ENCODE measurements at places on chromosomes 5 and 9.
A peak's percentile ranks its signal among the peaks of the same experiment; 100 is the strongest.

- DNase-seq: no peak
Measured at GRCh38 chr9:125240649-125240999, 519 bp downstream of the HSPA5 start.

DNA sequence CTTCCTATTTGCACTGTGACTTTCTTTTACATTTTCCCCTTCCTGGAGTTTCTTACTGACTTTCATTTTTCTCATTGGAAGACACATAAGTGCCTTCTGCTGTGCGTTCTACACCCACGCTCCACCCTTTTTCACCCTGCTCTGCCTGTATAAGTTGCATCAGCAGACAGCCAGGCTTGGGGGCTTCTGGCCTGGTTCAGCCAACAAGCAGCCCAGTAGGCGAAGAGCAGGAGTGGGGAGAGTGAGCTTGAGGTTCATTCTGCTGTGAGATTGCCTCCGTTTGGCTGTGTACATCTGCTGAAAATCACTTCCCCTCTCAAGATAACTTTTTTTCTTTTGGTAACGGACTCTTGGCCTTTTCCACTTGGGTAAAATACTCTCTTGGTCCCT lies 38.4 kb downstream of the RASGRF2 start:
- no peak for DNase-seq

- no peak for DNase-seq
Measured at GRCh38 chr5:67215519-67216471, 19.2 kb upstream of the CD180 start.

- DNase-seq: no peak
Measured at GRCh38 chr5:42881416-42882117, 69.9 kb upstream of the SELENOP start.

DNA sequence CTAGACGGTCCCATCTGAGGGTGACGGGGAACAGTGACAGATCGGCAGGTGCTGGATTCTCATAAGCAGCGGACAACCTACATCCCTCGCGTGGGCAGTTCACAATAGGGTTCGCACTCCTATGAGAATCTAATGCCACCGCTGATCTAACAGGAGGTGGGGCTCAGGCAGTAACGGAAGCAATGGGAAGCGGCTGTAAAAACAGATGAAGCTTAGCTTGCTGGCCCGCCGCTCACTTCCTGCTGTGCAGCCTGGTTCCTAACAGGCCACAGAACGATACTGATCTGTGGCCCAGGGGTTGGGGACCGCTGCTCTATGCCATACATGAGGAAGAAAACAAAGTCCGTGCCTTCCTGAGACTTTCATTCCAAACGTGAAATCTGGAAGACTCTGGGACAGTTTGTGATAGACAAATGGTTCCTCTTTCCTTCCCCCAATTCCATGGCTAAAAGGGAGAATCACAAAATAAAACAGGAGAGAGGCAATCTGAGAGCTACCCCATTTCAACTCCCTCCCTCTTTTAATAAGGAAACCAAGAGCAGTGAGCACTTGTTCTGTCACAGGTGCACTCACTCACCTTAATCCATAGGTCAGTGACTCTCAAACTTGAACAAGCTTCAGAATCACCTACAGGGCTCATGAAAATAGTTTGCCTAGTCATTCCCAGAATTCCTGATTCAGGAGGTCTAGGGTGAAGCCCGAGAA lies 12.1 kb downstream of the PDCL start:
- DNase-seq: no peak

DNA sequence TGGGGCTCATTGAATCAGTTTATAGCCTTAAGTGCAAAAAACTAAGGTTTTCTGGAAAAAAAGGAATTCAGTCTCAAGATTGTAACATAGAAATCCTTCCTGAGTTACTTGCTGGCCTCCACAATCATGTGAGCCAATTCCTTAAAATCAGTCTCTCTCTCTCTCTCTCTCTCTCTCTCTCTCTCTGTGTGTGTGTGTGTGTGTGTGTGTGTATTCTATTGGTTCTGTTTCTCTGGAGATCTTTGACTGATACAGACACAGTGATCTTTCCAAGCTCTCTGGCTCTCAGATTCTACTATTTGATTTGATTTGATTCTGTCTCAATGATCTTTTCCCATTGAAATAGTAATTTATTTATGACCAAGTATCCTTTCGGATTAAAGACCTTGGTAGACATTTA lies 74.6 kb downstream of the CFAP95 start:
- DNase-seq: no peak

- peak; percentile 32 for DNase-seq
Measured at GRCh38 chr9:114855488-114855887, 49.6 kb upstream of the TNFSF15 start.

DNA sequence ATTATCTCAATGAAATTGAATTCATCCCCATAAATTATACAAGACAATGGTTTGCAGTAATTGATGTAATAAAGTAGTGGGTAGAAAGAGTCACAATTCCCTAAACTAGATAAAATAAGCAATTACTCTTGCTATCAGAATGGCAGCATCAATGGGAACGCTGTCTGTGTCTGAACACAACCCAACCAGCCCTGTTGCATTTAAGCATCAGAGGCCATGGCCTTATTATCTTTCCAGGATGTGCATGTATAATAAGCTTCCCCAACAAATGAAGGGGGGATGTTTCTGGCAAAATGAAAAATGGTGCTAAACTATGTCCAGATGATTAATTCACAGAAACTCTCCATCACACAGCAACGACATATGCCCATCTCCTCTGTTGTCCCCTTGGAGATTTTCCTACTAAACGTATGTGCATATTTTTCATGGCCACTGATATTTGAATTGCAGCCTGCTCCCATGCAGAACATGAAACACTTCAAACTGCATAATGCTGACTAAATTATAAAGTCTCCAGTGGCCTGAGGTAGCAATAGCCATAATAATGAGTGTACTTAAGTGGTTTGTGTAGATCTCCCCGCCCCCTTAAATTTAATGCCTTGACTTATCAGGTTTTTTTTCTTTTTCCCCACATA lies 306.9 kb upstream of the ADAMTS16 start:
- DNase-seq: no peak

GRCh38 chr5:95304711-95305110 lies 19.8 kb upstream of the MCTP1 start:
- DNase-seq: no peak

DNA sequence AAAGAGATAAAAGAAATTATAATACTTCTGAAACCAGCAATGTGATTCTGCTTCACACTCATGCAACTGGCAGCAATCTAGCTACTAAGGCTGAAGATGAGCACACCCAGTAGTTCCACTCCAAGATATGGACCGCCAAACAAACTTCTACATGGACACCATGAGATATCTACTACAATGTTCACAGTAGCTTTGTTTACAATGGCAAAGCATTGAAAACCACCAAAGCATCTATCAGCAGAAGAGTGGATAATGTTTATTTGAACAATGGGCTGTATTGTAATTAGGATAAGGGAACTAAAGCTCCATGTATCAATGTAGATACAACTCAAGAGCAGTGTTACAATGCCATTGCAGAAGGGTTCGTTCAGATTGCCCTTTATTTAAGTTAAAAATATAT lies 91.2 kb upstream of the ERBIN start:
- DNase-seq: no peak

DNA sequence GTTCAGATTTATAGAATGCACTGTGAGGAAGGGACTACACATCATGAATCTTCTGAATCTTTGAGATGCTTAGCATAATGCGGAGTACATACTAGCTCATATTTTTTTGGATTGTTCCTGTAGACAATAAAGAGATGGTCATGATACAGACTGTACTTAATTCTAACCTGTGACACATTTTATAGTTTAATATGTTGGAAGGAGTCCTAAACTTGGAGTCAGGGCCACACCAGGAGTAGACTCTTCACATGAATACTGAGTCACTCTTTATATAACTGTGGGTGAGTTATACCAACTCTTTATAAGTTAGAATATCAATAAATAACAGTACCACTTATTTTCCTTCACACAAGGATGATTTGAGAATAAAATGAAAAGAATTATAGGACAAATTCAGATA lies 16.9 kb downstream of the C9orf85 start:
- peak; percentile 45 for DNase-seq

GRCh38 chr5:74952406-74952805 lies 86.2 kb upstream of the FAM169A start:
- no peak for DNase-seq

- peak; percentile 1 for DNase-seq
Measured at GRCh38 chr9:104177003-104177611, 83.0 kb downstream of the SMC2 start.

DNA sequence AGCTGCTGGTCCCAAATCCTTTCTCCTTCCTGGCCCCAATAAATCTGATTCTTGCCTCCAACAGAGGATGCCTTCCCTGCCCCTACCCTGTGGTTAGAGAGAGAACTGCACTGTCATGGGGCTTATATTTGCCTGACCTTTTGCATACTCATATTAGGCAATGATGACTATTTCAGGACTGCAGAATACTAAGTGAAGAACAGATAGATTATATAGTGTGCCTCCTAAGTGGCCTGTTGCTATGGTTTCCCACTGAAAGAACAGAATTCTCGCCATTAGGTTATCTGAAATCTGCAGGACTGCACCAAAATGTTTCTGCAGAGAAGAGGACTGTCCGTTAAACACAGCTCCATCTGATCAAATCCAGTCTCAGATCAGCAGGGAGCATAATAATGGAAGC lies 87.3 kb upstream of the CCNG1 start:
- no peak for DNase-seq

GRCh38 chr5:91538179-91538578 lies 155.1 kb upstream of the ARRDC3 start:
- no peak for DNase-seq

DNA sequence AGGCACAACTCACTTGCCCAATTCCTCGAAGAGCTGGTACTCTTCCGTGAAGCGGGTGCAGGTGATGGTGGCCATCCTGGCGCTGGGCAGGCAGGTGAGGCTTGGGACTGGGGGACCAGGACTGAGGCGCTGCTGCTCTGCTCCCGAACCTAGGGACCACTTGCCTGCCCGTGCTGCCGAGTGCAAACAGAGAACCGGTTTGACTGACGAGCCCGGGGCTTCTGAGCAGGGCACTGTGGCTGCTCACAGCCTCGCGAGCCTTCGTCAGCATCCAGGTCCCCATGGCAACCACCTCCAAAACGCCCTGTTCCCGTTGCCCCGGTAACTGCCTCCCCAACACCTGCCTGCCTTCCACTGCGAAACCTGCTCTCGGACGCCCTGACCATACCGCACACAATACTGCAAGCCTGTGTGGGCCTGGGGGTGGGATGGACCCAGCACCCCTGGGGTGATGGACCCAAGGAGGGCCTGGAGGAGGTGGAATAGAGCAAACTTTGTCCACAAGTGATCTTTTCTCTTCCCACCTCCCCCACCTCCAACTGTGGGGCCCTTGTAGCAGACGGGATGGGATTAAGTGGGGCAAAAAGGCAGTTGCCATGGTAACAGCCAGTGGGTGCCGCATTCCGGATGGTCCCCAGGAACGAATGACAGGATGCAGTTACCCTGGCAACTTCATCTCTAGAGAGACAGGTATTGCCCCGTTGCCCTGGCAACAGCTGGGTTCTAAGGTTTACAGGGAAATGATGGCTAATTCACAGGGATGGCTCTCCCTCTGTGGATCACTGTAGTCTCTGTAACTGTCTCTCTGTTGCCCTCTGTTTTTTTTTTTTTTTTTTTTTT lies at the start of gene CAMK2A:
TSS of gene CAMK2A (minus strand) at position 223 of the 840 bp plus-strand sequence. CDS start at position 75, 148 bp downstream.
- no peak for DNase-seq

DNA sequence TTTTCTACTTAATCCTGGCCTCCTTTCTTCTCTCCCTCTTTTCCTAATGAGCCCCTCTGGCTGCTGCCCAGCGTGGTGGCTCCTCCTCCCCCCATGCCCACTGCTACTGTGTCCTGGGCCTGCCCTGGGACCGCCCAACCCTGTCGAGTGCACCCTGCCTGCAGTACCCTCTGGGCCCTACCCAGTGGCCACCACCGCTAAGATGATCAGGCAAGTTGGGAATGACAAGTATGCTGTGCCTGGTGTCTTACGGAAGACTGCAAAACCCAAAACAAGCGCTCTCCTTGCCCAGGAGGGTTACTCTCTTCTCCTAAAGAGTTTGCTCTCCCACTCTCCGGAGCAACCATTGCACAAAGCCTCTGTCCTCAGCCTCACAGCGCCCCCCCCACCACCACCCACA lies 273.7 kb downstream of the SYK start:
- no peak for DNase-seq

DNA sequence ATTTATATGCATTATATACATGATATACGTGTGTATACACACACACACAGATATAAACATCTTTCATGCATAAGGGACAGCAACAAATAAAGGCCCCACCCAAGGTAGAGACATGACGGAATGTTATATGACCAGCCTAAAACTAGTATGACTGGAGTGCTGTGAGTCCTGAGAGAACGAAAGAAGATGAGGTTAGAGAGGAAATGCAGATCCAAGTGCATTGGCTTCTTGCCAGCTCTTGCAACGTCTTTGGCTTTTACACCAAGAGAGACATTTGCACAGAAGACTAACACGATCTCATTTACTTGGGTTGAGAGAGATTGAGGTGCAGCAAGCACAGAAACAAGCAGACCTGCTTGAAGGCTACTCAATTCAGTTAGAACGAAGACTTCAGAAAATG lies 23.0 kb downstream of the CDH10 start:
- DNase-seq: peak; percentile 55

DNA sequence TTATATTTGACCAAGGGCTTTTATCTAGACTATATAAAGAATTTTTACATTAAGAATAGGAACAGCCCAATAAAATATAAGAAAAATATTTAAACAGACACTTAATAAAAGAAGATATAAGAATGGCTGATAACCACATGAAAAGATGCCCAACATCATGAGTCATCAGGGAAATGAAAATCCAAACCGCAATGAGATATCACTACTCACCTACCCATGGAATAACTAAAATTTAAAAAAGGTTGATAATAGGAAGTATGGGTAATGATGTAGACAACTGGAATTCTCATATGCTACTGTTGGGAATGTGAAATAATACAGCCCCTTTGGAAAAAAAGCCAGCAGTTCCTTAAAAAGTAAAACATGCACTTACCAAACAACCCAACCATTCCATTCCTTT lies 206.9 kb upstream of the PCSK5 start:
- DNase-seq: no peak

GRCh38 chr5:155254399-155254798 lies 240.8 kb downstream of the KIF4B start:
- no peak for DNase-seq

GRCh38 chr5:150672237-150672883 lies 11.3 kb downstream of the MYOZ3 start:
- DNase-seq: peak; percentile 35

DNA sequence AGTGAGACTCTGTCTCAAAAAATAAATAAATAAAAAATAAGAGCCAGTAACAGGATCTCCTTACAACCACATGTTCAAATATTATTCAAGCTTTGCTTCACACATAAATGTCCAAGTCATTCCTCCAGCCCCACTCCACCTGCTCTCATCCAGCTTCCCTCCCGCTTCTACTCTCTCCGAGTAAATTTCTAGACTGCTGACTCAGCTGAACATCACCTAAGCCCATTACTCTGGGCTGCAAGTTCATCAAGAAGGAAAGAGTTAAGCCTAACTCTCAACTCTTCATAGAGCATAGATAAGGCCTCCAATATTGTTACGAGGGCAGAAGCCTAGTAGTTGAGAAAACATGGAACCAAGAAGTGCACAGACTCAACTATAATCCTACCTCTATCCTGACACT lies 300.2 kb downstream of the FBXL17 start:
- DNase-seq: no peak

GRCh38 chr5:139946440-139946839 lies 96.7 kb downstream of the NRG2 start:
- DNase-seq: no peak

Data from fibroblast of skin of right quadriceps (primary cell).